ENCODE measurements at places on chromosomes 1 and 21. TPM values are rescaled to one million over a fixed set of nuclear protein-coding genes. Genes with fewer than 3 reads are reported as not detected.

DNA sequence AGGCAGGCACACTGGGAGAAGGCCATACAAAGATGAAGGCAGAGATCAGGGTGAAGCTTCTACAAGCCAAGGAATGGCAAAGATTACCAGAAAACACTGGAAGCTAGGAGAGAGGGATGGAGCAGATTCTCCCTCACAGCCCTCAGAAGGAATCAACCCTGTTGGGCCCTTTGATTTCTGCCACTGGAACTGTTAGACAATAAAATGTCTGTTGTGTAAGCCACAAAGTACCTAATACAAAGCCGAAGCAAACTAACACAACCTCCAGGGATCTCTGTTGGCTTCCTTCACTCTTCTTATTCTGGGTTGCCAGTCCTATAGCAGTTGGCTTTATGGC is 1.7 kb upstream of the PLA2G2A start:
- no peak for DNase-seq

- DNase-seq = no peak
Measured at GRCh38 chr1:58724483-58724882, 24.6 kb upstream of the MYSM1 start.

NPHS2 gene
- not detected for total RNA-seq

DNA sequence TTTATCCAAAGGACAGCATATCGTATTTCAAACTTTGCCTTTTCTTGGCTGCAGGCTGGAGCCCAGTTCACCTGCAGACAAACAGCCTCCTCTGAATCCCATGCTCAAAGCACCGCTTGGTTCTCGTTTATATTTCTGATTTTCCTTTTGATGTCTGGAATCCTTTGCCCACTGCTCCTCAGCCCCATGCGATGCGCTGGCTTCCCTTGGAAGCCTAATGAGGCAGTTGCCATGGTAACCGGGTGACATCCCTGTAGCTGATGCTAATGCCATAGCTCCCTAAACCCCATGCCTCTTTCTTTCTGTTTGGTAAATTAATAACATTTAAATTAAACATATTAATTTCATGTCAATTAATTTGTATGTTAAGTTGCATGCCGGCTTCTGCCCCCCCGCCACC is 327.1 kb downstream of the PRDM2 start:
- DNase-seq = no peak

XKR8 gene
- total RNA-seq = 1.7 TPM

DNA sequence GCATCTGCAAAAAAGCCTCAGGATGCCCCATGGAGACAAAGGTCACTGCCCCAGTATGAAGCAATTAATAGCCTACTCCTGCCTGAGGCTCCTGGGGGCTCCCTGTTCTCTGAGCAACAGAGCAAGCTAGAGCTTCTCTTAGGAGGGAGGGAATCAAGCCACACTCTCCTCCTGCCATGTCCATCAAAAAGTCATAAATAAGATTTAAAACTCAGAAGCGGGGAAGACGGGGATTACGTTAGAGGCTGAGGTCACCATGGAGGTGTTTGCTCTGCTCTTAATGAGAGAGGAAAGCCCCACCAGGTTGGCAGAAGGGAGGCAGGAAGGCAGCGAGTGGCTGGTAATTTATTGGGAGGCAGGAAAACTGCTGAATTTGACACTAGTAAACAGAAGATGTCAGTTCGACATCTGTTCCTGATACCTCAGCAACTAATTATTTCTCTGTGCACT is 98.4 kb upstream of the TNR start:
- no peak for DNase-seq

GRCh38 chr1:200916681-200917080 is 22.0 kb downstream of the INAVA start:
- DNase-seq = no peak

HTR6 gene
- total RNA-seq = not detected

GRCh38 chr1:87523466-87523865 is 194.8 kb downstream of the LMO4 start:
- no peak for DNase-seq

S100A1 gene
- not detected for total RNA-seq

CACNA1S gene
- not detected for total RNA-seq

S100A3 gene
- 9.0 TPM for total RNA-seq

DNA sequence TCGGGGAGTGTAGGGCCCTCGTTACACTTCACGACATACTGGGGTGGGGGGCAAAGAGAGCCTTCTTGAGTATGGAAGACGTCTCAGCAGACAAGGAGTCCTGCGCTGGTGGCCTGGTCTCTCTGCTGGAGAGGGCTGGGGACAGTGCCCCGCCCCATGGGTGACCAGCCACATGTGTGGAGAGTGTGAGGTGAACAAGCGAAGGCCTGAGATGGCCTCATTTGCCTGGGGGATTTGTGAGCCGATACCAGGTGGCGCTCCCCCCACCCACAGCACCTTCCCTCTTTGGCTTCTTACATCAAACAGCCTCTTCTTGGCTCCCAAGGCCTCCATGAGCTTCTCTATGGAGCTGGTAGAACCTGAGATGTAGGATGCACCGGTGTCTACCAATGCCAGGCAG is 4.0 kb upstream of the ETNK2 start:
- no peak for DNase-seq

KCNE2 gene
- not detected for total RNA-seq

DNA sequence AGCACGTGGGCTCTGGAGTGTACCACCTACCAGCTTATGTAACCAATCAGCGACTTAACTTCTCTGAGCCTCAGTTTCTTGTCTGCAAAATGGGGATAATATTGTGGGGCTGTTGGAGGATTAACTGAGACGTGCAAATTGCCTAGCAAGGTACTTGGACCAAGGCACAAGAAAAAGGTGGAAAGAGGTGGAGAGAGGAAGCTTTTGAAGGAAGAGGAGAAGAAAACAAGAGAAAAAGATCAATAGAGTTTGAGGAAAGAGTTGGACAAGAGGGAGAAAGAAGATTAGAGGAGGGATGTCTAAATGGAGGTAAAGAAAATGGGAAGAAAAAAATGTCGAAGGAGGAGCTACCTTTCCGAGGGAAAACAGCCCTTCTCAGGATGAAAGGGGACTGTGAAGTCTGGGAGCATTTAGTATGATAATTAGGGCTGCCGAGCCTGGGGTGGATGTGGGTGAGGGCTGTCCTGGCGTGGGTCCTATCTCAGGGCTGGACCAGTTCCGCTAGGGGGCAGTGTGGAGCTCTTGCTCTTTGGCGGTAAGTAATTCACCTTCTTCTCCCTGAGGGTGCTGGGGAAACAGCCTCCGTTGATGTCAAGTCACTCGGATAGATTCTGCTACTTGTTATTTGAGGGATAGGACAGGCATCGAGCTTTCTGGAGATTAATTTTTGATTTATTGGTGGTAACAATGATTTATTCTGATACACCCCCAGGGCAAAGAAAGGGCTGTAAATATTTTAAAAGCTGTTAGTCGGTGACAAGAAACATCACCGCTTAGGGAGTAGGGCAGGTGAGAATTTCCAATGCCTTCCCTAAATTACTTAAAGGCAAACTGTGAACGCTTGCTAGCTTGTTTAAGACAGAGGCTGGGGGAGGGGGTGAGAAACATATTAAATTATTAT is 79.0 kb upstream of the NFASC start:
- peak; percentile 74 for DNase-seq

GRCh38 chr1:21205416-21205815 is 28.7 kb upstream of the EIF4G3 start:
- no peak for DNase-seq

DNA sequence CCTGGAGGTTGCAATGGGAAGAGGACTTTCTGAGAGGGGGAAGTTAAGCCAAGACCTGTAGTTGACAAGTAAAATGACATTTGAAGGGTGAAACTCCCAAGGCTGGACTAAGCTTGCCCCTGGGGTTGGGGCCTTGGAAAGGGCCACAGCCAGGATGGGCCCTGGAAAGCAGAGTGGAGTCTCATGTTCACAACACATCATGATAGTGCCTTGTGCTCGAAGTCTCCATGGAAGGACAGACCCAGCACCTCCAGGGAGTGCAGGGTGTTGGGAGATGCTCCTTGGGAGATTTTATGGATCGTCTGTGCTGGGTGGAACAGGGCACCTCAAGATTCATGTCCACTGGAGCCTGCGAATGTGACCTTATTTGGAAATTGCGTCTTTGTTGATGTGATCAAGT is 55.6 kb upstream of the ACTRT2 start:
- DNase-seq = no peak

GRCh38 chr1:236009857-236010256 is 55.0 kb downstream of the NID1 start:
- DNase-seq = no peak

DNAJC16 gene
- 11.8 TPM for total RNA-seq

DNA sequence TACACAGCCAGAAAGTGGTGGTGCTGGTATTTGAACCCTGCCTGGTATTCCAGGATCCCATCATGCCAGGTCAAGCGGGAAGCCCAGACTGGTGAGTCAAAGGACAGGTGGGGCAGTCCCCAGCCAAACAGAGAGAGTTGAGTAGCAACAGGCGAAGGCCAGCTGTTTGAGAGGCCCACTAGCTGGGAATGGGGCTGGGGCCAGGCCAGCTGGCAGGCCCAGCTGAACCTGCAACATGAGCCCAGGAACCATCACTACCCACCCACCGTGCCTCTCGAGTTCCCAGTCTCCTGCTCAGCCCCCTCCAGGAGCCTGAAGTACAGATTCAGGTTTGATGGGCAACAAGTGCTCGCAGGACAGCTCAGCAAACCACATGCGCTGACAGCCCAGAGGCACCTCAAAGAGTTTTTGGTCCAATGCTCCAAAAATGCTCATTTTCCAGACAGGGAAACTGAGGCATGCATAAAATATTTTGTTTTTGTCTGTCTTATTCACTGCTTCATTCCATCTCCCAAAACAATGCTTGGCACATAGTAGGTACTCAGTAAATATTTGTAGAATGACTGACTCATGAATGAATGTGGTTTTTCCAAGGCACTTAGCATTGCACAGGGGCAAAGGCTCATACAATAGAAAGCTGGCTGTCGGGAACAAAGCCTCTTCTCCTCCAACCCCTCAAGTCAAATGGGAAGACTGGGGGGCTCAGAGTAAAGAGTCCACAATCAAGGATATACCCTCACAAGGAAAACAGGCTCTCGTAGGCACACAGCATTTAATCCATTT is 42.5 kb upstream of the CLIC4 start:
- DNase-seq = peak; percentile 93

DNA sequence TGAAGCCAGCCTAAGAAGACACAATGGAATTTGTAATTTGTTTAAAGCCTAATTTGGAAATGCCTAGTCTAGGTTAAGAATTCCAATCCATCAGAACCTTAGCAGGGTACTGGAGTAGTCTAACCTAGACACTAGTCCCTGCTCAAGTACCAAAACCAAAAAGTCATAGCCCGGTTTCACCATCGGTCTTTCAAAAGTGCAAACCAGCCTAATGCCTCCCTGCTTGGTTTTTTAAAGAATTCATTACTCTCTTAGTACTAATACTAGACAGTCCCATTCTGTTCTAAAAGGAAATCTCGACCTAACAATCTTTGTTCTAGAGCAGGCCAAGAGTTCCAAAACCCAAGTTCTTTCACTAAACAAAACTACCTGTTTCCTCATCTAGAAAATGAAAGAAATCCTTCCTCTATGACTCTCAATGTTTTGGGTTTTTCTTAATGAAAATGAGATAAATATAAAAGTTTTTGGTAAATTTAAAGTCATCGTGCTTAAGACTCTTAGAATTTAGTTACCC is 2.6 kb downstream of the PUM1 start:
- DNase-seq = no peak

NCDN gene
- 26.4 TPM for total RNA-seq

GRCh38 chr1:196577386-196577785 is 30.9 kb downstream of the KCNT2 start:
- no peak for DNase-seq

LAX1 gene
- total RNA-seq = not detected

DNA sequence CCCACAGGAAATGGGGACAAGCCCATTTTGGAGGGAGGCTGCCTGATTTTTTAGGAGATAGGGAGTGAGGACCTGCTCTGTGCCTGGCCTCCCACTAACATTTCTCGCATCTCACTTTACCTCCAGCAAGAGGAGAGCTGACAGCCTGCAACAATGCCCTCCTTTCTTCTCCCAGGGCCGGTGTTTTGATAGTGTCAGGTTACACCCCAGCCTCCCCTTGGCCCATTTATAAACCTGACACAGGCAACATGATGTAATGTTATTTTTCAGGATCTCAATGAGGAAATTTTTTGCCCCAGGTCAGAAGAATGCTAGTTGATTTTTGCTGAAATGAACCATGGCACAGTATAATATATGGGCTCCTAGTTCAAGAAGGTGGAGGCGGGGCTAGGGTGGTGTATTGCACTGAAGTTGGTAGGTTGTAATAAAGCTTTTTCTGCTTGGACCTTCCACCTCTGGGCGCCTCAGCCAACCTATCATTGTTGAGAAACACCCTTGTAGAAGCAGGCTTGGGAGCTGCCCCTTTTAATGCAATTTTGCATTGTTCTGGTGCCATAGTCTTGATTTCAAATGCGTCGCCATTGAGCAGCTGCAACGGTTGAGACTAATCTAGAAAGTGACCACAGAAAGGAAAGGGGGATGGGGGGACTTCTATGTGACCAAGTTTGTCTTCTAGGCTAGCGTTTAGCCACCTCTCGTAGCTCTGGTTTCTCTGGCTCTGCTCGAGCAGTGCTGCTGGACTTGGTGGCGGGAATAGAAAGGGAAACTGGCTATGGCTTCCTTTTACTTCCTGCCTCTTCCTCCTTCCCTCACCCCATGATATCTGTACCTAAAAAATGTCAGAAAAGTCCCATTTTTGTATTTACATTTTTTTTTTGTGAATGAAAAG is 53.0 kb downstream of the PBX1 start:
- DNase-seq = peak; percentile 94

TGFB2 gene
- total RNA-seq = 12.6 TPM

RAP1GAP gene
- total RNA-seq = 0.39 TPM

OLIG1 gene
- not detected for total RNA-seq

DNA sequence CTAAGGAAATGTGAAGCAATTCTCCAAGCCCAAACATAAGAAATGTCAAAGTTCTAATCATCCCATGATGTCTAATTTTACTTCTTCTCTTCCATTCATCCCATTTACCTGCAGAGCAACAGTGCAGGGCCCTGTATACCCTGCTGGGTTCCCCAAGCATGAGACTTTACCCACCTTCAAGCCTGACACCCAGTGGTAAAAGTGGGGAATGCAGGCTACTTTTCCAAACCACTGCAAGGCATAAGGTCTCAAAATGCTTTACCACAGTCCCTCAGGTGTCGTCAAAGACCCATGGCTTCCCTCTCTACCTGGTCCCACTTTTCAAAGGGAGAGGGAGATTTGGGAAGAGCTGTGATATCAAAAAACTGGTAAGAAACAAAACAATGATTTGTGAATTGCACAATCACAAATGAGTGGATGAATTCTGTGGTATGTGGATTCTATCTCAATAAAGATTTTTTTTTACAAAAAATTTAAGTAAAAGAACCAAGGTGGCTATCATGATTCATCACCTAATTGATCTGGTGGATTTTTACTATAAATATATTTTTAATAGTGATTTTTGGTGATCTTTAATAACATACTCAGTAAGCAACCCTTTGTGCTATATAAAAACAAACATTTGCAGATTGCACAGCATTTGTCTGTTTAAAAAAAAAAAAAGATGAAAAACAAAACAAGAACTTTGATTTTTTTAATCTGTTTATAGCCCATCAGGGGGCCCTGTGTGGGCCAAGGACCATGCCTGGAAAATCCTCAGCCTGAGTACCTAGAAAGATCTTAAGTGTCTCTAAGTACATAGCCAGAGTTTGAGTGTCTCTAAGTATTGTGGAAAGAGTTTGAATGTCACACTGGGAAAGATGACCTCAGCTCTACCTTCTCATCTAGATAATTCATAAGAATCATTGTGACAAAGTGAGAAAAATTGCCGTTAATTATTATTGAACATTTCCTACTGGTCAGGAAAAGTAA is 73.1 kb upstream of the GJB5 start:
- DNase-seq = peak; percentile 23
